ENCODE measurements at places on chromosomes 3 and 15.
A peak's percentile ranks its signal among the peaks of the same experiment; 100 is the strongest.

DNA sequence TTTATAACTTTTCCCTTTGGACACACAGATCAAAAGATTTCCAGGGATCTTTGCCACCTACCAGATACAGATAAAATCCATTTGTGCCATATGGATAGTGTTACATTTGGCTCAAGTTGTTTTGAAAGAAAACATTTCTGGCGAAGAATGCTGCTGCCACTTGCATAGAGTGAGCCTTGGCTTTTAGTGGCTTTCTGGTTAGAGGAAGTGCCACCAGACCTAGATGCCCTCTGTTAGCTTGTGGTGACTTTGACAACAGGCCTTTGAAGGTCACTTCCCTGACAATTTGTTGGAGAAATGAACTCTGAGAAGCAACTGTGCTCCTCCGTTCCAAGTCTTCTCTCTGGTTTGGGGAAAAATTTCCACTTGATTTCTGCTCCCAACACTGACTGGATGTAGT is 158.0 kb downstream of the CHST2 start:
- no peak for DNase-seq

GRCh38 chr3:157837336-157837735 is 268.9 kb downstream of the SHOX2 start:
- DNase-seq = no peak

- DNase-seq = no peak
Measured at GRCh38 chr3:187064210-187065115, 74.8 kb downstream of the RPL39L start.

GRCh38 chr15:70528816-70529215 is 234.5 kb downstream of the UACA start:
- DNase-seq = no peak

DNA sequence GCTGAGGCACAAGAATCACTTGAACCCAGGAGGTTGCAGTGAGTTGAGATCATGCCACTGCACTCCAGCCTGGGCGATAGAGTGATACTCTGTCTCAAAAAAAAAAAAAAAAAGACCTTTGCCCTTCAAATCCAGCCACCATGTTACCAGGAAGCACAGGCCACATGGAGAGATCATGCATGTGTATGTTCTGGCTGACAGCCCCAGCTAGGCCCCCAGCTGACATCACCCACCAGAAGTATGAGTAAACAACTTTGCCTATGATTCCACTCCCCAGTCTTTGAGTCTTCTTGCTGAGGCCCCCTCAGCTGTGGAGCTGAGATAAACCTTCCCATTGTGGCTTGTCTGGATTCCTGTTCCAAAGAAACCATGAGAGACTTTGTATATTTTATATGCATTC is 3.3 kb upstream of the ARIH2 start:
- DNase-seq = no peak

DNA sequence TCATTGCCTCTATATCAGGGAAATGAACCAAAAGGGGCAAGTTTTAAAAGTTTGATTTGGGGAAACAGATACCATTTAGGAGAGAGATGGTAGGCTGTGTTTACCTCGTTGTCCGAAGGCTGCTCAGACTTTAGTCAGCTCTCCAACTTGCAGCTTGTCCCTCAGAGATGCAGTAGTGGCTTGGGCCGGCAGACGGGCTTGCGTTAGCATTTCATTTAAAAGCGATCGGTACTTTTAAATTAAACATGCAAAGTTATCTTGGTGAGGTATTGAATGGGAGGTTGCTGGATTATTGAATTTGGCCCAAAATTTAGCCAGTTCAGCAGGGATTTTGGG is 26.2 kb downstream of the EEFSEC start:
- DNase-seq = no peak

- DNase-seq = peak; percentile 12
Measured at GRCh38 chr15:73897441-73898261, 24.3 kb downstream of the TBC1D21 start.

- no peak for DNase-seq
Measured at GRCh38 chr3:42473083-42473932, 29.1 kb upstream of the VIPR1 start.

GRCh38 chr15:39188930-39189329 is 391.9 kb upstream of the THBS1 start:
- DNase-seq = no peak

DNA sequence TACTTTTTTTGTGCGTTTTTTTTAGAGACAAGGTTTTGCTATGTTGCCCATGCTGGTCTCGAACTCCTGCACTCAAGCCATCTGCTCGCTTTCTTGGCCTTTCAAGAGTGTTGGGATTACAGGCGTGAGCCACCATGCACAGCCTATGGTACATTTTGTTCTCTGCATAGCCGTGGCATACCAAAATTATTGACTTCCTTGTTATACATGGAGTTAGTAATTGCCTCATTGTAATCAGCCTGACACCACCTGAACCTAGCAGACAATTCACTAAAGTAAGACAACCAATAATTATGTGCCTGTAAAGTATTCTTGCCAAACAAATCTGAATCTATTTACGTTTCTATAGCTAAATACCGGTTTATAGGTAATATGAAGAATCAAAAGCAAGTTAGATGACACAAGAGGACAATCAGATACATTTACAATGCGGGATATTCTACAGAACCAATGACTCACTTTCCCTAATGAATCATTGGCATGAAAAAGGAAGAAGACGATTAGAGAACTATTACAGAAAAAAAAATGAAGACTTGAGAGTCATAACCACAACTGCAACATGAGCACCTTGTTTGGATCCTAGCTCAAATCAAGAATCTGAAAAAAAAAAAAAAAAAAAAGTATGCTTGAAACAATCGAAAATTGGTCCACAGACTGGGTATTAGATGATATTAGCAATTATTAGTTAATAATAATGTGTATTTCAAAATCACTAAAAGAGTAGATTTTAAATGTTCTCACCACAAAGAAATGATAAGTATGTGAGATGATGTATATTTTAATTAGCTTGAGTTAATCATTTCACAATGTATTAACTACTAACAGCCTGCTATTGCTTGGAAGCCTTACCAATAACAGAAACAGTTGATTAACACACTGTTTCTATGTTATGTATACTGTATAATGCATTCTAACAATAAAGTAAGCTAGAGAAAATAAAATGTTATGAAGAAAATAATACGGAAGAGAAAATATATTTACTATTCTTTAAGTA is 7.1 kb downstream of the GUCA1C start:
- no peak for DNase-seq

DNA sequence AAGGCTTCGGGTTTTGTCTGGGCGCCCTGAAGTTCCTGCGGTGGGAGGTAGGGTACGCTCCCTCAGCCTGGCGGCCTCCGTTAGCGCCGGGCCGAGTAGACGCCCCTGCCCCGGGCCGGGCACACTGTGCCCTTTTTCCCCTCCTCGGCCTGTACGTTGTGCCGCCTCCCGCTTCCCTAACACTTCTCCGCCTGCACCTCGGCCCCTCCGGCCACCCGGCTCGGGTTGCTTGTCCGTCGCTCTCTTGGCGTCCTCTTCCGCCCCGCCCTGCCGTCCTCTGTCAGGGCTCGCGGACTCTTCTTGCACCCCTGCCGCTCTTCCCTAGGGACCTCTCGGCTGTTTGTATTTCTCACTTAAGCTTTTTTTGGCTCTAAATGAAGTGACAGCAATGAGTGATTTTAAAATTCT is 384 bp downstream of the KNL1 start:
- DNase-seq = peak; percentile 2

GRCh38 chr3:156610154-156610553 is 55.2 kb upstream of the SSR3 start:
- DNase-seq = no peak

- no peak for DNase-seq
Measured at GRCh38 chr3:100815583-100815982, 106.3 kb downstream of the TFG start.

DNA sequence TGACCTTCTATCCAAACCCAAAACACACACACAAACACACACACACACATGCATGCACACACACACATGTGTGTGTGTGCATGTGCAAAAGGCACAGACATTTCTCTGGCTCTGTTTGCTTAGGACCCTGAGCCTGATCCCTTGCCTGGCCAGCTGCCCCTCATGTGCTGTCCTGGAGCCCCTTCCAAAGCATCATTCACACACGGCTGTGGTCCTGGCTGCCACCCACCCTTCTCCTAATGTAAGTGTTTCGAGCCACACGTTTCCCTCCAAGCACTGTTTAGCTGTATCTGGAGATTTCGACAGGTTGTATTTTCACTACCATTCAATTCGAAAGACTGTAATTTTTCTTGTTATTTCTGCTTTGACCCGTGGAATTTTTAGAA is 45.8 kb upstream of the KLF13 start:
- no peak for DNase-seq

- DNase-seq = no peak
Measured at GRCh38 chr3:77536038-77536775, 496.3 kb downstream of the ROBO2 start.

- DNase-seq = no peak
Measured at GRCh38 chr3:160667452-160667851, 9.5 kb upstream of the ARL14 start.

- DNase-seq = no peak
Measured at GRCh38 chr3:65720989-65721737, 317.6 kb downstream of the MAGI1 start.

- no peak for DNase-seq
Measured at GRCh38 chr3:45105855-45106671, 40.1 kb downstream of the CDCP1 start.

DNA sequence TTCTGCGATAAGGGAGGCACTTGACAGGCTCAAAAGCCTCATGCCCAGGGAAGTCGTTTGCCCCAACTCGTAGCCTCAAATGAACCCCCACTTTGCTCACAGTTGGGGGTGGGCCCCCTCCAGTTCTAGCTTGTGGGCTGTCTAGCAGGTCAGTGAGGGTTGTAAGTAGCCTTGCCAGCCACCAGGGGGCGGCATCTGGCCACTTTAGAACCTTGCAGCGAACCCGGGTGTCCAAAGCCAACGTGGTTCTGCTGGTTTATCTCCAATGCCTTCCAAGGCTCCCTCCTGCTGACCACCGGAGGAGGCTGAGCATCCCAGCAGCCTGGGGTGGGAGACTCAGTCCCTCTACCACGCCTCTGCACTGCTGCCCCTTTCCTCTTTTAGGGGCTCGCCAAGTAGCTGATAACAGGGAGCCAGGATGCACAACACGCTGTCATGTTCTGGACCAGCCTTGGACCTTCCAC is 9.2 kb upstream of the RBSN start:
- DNase-seq = peak; percentile 56

DNA sequence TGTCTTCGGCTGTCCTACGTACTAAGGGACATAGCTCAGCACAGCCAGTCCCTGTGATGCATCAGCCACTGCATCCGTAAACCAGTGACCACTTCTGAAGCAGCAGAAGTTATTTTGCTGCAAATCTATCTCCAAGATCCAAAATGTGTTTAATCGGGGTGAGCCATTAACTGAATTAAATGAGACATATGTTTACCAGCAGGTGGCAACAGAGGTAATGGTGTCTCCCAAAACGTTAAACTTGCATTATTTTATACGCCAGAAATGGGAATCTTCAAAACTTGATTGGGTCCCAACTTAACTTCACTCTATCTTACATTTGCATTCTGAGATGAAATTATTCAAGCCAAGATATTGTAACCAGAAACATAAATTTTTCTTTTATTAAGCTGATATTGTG is 75.3 kb upstream of the BOC start:
- DNase-seq = no peak

- no peak for DNase-seq
Measured at GRCh38 chr3:54259636-54260035, 137.3 kb downstream of the CACNA2D3 start.

DNA sequence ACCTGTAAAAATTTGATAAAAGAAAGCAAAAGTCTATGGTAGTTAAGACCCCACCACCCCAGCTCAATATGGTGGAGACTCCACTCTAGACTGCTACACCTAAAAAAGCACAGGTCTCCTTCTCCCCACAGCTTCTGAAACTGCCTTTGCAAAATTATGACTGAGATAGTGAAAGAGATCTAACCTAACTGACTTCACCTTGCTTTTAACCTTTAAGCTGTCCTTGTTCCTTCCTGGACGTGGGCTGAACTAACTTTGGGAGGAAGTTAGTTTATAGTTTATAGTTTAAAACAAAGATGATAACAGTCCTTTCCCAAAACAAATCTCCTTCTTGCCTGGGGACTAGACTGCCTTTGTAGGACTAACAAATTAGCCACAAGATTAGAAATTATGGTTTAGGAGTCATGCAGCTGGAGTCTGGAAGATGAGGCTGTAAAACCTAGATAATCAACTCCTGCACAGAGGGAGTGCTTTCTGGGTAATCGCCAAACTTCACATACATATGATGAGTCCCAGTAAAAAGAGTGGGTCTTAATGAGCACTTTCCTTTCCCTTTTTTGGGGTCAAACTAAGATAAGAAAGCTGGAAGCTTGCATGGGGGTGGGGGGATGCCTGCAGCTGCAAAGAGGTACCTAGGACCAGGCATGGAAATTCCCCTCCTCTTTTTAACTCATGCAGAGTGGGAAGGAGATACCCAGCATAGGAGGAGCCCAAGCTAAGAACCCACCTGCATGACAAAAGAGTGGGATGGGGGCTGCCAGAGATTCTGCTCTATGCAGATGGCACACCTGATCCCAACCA is 17.5 kb downstream of the CCR8 start:
- no peak for DNase-seq

DNA sequence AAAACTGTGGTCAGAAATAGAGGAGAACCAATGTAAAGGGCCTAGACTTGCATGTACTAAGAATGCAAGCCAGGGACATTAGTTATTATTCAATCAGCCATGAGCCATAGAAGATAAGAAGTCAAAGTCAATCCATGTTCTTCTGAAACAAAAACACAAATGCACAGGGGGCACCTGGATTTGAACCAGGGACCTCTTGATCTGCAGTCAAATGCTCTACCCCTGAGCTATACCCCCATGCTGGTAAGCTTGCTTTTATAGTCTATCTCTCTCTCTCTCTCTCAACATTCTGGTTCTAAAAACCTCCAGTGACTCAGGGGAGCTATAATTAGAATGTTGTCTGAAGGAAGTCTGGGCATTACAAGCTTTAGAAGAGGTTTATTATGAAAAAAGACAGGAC is 85.6 kb upstream of the ACP3 start:
- no peak for DNase-seq

DNA sequence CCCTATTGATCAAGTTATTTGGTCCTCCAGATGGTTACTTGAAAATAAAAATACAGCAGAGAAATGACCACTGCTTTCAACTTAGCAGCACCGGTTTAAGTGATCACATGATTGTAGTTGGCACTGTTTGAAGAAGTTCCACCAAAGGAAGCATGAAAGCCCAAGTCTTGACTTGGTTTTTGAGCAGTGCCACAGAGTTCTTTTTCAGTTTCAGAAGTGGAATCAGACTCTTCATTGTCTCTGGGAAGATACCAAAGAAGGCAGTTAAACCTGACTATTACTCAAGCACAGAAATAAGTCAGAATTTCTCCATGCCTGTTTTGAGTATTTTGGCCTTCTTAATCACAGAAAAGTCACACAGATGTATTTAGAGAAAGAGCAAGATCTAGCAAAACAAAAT is 66.7 kb downstream of the BBX start:
- no peak for DNase-seq

GRCh38 chr15:74208901-74209559 is 6.4 kb upstream of the STRA6 start:
- no peak for DNase-seq

- no peak for DNase-seq
Measured at GRCh38 chr3:174232658-174233429, 626.3 kb upstream of the NAALADL2 start.

- DNase-seq = no peak
Measured at GRCh38 chr3:2204054-2204453, 105.4 kb downstream of the CNTN4 start.
